ENCODE measurements at places on chromosomes 5 and 9.
A peak's percentile ranks its signal among the peaks of the same experiment; 100 is the strongest.

GRCh38 chr9:131335368-131335755 is 45.8 kb downstream of the PLPP7 start:
- DNase-seq: no peak

GRCh38 chr9:77847626-77848025 is 184.0 kb downstream of the GNAQ start:
- DNase-seq: no peak

DNA sequence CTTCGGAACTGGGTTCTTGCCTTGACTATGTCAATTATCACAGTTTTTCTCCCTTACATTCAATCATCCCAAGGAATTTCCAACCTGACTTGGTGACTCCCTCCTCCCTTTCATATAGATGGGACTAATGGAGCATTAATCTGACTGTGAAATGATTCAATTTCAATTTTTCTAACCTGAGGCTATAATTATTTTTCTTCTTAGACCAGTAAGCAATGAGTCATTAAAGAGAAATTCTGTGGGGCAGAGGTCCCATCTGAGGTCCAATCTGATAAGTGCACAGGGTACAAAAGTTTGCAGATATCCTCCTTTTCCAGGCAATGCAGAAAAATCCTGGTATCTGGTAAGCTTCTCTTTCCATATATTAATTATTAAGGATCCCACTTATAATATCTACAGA is 18.9 kb downstream of the PDE4D start:
- no peak for DNase-seq

GRCh38 chr9:113309204-113309813 is 6.1 kb upstream of the RNF183 start:
- DNase-seq: peak; percentile 2

- DNase-seq: no peak
Measured at GRCh38 chr5:1726956-1727355, 72.7 kb downstream of the MRPL36 start.

- DNase-seq: no peak
Measured at GRCh38 chr9:36748322-36748899, 175.7 kb downstream of the MELK start.

DNA sequence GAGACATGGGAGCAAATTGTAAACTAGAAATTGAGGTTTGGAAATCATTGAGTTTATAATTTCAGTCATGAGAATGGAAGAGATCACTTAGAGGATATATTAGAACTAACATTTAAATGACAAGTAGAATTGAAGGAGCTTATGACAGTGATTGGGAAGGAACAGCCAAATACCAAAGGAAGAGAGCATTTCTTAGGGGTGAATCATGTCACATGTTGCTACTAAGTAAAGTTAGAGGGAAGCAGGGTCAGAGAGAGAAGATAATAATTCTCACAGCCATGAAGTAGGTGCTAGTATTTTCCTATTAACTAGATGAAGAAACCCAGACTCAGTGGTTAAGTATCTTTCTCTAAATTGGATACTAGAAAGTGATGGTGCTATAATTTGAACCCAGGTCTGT is 59.3 kb downstream of the COMMD10 start:
- no peak for DNase-seq

GRCh38 chr9:114000671-114001409 is 77.3 kb downstream of the AMBP start:
- DNase-seq: no peak
